ENCODE measurements at places on chromosomes 7 and 10. TPM values are rescaled to one million over a fixed set of nuclear protein-coding genes. Genes with fewer than 3 reads are reported as not detected.
A peak's percentile ranks its signal among the peaks of the same experiment; 100 is the strongest.

GRCh38 chr10:76401006-76401405 lies 969.6 kb downstream of the LRMDA start:
- DNase-seq: no peak

DNA sequence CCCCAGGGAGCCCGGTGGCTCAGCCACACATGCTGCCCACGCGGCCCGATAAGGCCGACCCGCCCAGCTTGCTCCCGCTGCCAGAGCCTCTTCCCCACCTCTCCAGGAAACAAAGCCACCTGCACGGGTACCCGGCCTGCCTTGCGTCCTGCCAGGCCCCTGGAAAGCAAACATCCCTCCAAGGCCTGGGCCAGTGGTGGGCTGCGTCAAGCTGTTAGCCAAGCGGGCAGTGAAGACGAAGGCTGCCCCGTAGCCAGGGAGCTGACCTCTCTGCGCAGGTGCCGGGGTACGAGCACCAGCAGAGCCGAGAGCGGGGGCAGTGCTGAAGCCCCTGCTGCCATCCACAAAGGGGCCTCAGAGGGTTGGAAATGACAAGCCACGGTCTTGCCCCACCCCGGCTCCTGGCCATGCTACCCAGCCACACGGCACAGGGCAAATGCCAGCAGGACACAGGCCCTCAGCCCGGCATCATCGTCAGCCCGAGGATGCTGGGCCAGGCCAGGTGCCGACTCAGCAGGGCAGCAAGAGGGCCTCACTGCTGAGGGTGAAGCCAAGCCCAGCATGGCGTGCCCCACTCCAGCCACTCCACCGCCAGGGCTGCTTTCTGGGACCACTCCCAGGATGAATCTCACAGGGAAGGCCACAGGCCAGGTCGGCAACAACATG lies 140.0 kb downstream of the PTPRN2 start:
- no peak for DNase-seq

GRCh38 chr7:136049117-136049516 lies 72.0 kb upstream of the MTPN start:
- no peak for DNase-seq

DNA sequence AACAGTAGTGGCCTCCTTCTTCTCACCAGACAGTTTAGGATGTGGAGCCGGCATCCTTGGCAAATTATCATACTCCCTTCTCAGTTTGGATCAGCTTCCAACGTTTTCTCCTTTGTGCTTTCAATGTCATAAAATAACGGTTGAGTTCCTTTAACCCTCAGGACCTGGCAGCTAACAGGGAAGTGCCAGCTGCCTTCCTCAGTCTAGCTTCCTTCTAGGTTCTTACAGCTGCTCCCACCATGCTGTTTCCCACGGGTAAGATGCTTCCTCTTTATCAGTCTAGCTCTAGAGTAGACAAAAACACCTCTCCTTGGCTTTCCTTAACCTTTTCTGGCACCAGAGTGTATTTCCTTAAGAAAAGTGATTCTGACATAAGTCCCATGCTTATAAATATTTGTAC lies 33.2 kb downstream of the BLVRA start:
- DNase-seq: no peak

- DNase-seq: peak; percentile 93
These were observed at the start of gene RINT1 for GRCh38 chr7:105531792-105532671. Gene RINT1, plus strand, starts transcription at chr7:105532201. Its CDS starts 115 bp downstream, at chr7:105532316.

- peak; percentile 82 for DNase-seq
These were observed at the start of gene PRKAG2 for GRCh38 chr7:151876899-151877777. Gene PRKAG2, minus strand, starts transcription at chr7:151877115. Its CDS starts 495 bp downstream, at chr7:151876620.

CALML5 gene
- not detected for total RNA-seq

LRGUK gene
- 0.50 TPM for total RNA-seq

MYOZ1 gene
- total RNA-seq: not detected

SPDYE16 gene
- 0.36 TPM for total RNA-seq
